Fibroblast of skin of right biceps (primary cell): ENCODE measurements at places on chromosomes 3 and 15.

DNA sequence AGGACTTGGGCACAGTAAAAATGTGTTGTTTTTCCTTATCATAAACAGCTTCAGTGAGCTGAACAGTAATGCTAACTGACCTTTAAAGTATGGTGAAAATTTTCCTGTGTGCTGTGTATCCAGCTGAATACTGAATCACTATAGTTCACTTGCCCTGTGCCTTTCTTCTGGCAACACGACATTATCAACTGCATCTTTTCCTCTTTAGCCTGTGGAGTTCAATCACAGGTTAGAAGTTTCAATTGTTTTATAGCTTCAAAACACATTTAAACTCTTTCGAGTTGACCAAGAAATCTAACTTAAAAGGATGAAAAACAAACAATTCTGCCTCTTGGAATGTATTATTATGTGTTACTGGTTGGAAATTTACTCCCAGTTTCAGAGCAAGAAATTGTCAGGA lies 1120.7 kb upstream of the ALCAM start:
- DNase-seq = no peak

DNA sequence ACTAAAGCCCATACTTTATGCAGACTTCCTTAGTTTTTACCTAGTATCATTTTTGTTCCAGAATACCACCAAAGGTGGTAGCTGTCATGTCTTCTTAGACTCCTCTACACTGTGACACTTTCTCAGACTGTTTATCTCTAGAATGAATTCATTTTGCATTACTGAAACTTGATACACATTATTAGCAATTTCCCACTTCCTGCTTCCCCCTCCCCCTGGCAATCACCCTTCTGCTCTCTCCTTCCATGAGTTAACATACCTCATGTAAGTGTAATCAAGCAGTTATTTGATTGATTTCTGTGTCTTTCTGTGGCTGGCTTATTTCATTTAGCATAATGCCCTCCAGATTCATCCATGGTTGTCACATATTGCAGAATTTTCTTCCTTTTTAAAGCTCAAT lies 204.9 kb downstream of the STAG1 start:
- DNase-seq = peak; percentile 76

DNA sequence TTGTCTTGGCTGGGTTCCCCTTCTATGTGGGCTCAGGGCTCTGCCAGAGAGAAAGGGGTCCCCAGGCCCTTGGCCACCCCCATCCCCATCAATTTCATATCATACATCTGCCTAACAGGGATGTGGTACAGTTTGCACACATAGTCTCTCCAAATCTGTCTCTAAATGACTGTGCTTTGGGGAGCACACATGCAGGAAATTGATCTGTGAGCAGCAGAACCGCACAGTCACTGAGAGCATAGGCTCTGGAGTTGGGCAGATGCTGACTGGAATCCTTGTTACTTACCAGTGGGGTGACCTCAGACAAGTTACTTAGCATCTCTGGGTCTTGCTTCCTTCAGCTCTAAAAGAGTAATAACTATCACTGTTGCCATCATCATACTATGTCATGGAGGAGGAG lies 273.9 kb downstream of the ABHD5 start:
- no peak for DNase-seq

- no peak for DNase-seq
Observed at GRCh38 chr3:103056542-103056941, 621.7 kb downstream of the ZPLD1 start.

GRCh38 chr15:67548236-67548852 lies 5.8 kb downstream of the MAP2K5 start:
- DNase-seq = peak; percentile 57

DNA sequence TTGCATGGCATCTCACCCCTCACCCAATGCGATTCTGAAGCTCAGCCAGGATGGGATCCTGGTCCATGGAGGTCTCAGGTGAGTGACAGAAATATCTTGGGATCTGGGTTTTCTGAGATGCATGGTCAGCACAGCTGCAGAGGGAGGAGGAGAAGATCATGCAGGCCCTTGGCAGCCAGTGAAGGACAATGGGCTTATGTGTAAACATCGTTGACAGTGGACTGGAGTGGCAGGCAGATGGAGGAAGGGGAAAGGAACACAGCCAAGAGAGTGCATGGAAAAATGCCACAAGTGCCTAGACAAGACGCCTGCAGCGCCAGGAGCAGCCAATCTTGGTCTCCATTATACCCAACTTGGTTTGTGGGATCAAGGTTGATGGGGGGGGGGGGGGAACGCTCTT lies 347.9 kb downstream of the MCTP2 start:
- no peak for DNase-seq

DNA sequence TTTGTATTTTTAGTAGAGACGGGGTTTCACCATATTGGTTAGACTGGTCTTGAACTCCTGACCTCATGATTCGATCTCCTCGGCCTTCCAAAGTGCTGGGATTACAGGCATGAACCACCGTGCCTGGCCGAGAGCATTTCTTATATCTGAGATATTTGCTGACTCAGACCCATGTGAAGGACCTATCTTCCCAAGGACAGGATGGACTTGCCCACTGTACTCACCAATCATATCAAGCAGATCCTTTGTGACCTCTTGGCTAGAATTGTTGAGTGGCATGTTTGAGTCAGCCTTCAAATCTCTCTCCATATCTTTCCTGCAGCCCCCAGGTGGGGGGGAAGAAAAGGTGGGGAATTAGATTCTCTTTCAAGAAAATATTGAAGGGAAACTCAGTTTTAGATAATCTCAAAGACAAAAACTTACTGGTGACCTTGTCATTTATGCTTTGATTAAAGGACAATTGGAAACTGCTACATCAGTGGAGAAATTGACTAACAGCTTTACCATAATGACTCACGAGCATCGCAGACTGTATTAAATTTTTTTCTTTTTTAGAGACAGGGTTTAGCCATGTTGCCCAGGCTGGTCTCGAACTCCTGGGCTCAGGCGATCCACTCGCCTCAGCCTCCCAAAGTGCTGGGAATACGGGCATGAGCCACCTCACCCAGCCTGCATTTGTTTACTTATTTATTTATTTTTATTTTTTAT lies 3.1 kb downstream of the C3orf62 start:
- no peak for DNase-seq
